Activated CD4-positive, alpha-beta T cell treated with anti-CD3 and anti-CD28 coated beads for 1 hour (primary cell): ENCODE measurements at places on chromosomes 11 and 22.

- DNase-seq, result no peak
Observed at GRCh38 chr11:93741882-93742226, 382 bp downstream of the C11orf54 start.

GRCh38 chr11:46265764-46266163 is 11.7 kb upstream of the CREB3L1 start:
- no peak for DNase-seq

GRCh38 chr11:69494851-69495250 is 13.4 kb downstream of the LINC01488 start:
- DNase-seq, result no peak

- no peak for DNase-seq
Observed at GRCh38 chr22:28034760-28035401, 115.8 kb upstream of the PITPNB start.

- no peak for DNase-seq
Observed at GRCh38 chr11:95375451-95375850, 144.4 kb upstream of the SESN3 start.
